ENCODE measurements at places on chromosomes 1 and 21.

DNA sequence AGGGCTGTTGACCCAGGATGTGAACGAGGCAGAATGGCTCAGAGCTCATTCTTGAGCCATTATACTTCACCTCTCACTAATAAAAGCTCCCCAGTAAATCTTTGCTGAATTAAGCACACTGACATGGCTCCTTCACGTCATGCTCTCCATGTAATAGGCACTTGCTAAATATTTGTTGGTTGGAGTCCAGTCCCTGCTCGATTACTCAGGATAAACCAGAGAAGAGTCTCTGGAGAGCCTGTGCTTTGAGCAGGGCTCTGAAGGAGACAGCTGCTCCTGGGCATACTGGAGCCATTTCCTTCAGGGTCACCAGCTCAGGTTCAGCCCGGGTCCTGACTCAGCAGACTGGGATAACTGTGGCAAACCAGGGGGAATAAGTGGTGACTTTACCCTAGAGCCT lies 46.9 kb downstream of the HLX start:
- no peak for DNase-seq

- no peak for DNase-seq
Measured at GRCh38 chr1:107782217-107782845, 182.6 kb downstream of the VAV3 start.

- no peak for DNase-seq
Measured at GRCh38 chr1:114126261-114127095, 27.2 kb downstream of the SYT6 start.

DNA sequence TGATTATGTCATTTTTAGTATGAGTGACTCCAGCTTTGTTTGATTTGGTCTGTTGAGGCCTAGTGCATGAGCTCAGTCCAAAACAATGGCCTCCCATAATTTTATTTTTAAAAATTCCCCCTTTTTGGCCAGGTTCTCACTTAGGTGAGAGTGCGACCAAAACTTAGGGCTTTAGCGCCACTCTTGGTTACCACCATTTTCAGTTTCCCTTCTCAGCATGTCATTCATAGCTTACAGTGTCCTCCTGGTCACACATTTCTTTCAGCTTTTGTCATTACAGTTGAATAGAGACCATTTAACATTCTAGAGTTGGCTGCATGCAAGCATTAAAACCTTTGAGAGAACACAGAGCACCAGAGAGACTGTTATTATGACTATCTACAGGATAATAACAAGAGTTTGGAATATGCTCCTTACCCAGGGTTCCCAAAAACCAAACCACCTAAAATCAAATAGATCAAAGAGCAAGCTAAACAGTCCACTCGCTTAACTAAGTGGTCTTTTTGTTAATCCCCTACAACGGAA lies 85.4 kb downstream of the TLR5 start:
- DNase-seq, result no peak

GRCh38 chr1:53919675-53920066 lies 25.7 kb downstream of the DIO1 start:
- DNase-seq, result no peak

DNA sequence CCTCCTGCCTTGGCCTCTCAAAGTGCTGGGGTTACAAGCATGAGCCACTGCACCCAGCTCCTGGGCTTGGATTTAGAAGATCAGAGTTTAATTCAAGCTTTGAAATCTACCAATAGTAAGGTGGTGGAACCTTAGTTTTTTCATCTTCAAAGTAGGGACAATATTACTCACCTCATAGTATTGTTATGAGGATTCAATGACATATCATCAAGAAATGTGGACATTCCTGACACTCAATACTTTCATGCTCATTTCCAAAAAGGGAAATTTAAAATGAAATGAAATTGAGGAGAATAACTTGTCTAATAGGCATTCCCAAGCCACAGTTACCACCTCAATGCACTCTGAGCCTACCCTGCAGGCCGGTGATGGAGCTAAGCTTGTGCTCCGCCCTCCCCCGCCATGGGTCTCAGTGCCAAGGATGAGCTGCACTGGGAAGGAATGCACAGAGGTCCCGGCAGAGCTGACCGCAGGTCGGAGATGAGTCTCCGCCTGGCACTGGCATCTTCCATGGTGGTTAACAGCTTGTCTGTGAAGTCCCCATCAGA lies 56.5 kb upstream of the BCAR3 start:
- DNase-seq, result no peak

DNA sequence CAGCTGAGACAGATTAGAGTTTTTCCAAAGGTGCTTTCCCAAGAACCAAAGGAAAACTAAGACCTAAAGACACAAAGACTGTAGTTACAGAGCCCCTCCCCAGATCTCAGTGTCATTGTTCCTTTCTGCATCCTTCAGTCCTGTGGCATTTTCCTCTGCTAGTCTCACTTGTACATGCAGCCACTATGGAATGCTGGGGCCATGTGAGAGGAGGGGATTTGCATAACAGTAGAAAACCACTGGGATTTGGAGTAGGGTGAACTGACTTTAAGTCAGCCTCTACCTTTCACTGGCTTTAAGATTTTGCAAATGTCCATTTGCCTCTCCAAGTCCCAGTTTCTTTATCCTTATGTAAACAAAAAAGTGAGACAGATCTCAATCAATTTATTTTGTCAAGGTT lies 119.4 kb upstream of the F3 start:
- DNase-seq, result no peak

GRCh38 chr1:220696863-220697231 lies 6.7 kb downstream of the C1orf115 start:
- no peak for DNase-seq

- DNase-seq, result no peak
Measured at GRCh38 chr1:91864017-91864700, 21.8 kb downstream of the TGFBR3 start.

- no peak for DNase-seq
Measured at GRCh38 chr1:21368515-21369289, 71.2 kb upstream of the NBPF3 start.

- DNase-seq, result no peak
Measured at GRCh38 chr1:73821520-73821919, 376.5 kb downstream of the LRRIQ3 start.

DNA sequence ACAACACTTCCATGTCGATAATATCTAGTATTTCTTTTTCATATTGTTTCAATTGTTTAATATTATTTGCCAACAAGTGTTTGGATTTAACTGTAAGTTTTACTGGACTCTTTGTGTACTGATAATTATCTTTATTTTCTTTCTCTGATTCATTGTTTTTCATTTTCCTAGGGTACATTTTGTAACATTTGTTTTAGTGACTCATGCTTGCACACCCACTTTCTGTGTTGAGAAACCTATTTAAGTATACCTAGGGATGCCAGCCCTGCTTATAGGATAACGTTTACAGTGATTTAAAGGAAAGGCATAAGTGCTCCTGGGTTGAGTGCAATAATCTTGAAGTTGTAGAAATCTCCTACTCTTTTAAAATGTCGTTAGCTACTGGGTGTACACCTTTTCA lies 1386.0 kb upstream of the ADGRL4 start:
- DNase-seq, result no peak

GRCh38 chr1:204203206-204203767 lies 7.0 kb upstream of the KISS1 start:
- DNase-seq, result no peak

- DNase-seq, result no peak
Measured at GRCh38 chr1:5916572-5917280, 75.5 kb downstream of the NPHP4 start.

DNA sequence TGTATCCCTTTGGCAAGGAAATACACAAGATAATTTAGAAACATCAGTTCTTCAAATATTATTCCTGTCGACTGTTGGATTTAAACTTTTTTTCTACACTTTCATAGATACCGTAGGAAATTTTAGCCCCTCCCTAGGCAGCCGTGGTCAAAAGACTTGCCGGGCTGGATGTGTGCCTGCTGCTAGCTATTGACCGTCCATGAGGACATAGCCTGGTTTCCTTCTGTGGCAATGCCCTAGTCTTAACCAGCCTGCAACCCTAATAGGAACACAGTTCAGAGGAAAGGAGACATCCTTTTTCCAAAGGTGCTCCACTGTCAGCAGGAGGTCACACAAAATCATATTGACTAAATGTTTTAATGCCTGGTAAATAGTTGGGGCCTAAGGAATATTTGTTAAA lies 20.4 kb upstream of the KIAA1614 start:
- DNase-seq, result no peak

DNA sequence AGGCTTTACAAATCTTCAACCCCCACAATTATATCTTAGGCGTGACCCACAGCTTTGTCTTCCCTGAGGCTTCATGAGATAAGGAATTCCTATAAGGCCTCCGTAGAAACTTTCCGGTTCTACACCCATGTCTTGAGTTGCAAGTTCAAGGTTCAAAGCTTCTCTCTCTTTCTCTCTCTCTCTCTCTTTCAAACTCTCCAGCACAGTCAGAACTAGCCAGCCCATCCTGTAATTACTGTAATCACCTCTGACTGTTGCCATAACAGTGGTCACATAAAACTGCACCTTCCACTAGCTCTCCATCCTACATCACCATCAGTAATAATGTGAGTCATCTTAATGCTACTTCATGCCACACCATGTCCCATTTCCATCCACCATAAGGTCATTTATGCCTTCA lies 90.0 kb upstream of the NFASC start:
- DNase-seq, result no peak

DNA sequence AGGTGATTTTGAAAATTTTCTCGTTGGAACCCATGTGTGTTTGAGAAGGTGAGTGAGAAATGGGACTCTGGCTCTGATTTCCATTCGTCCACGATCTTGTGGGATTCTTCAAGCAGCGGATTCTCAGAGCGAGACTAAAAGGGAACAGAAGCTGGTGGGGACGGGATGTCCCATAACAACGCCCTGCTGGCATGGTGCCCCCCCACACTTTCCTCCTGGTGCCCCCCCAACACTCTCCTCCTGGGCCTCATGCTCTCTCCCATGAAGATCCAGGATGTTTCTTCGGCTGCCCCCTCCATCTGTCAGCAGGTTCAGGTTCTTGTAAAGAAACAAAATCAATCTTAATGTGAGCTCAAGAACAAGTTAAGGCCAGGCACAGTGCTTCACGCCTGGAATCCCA lies 29.1 kb downstream of the PRDM15 start:
- DNase-seq, result no peak

GRCh38 chr1:43938892-43939587 lies 5.4 kb downstream of the ARTN start:
- no peak for DNase-seq

GRCh38 chr1:94298861-94299260 lies 61.5 kb upstream of the ARHGAP29 start:
- no peak for DNase-seq

- DNase-seq, result no peak
Measured at GRCh38 chr1:167669209-167670124, 39.4 kb downstream of the RCSD1 start.

GRCh38 chr1:30087465-30087864 lies 635.9 kb downstream of the MATN1 start:
- no peak for DNase-seq

DNA sequence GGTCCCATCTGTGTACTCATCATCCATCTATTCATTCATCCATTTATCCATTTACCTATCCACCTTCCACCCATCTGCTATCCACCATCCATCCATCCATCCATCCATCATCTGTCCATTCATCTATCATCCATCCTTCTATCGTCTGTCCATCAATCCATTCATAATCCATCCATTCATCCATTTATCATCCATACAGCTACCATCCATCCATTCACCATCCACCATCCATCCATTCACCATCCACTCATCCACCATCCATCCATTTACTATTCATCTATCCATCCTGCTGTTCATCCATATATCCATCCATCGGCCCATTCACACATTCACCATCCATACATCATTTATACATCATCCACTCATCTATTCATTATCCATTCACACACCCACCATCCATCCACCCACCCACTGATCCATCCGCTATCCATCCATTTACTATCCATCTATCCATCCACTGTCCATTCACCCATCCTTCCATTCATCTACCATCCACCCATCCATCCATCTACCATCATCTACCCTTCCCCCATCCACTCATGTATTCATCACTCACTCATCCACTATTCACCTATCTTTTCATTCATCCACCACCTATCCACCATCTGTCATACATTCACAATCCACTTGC lies 96.4 kb downstream of the TRIM11 start:
- no peak for DNase-seq

GRCh38 chr1:104197516-104197915 lies 447.8 kb downstream of the AMY1C start:
- no peak for DNase-seq

DNA sequence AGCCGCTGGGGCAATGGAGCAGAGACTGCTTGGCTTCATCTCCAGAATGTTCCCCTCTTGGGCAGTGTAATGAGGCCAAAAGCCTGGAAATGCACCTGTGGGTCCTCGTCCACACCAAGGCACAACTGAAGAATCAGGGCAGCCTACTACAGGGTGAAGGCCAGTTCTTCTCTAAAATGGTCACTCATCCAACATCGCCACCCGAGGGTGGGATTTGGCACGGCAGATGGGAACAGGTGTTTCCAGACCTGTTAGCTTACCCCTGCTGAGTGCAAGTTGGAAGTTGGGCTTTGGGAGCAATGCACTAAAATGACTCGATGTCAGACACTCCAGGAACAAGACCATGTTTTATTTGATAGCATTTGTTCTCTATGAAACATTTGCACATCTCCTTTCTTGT lies 543.7 kb downstream of the NPHP4 start:
- peak; percentile 4 for DNase-seq

GRCh38 chr1:167950569-167950968 lies 13.7 kb upstream of the MPC2 start:
- no peak for DNase-seq

DNA sequence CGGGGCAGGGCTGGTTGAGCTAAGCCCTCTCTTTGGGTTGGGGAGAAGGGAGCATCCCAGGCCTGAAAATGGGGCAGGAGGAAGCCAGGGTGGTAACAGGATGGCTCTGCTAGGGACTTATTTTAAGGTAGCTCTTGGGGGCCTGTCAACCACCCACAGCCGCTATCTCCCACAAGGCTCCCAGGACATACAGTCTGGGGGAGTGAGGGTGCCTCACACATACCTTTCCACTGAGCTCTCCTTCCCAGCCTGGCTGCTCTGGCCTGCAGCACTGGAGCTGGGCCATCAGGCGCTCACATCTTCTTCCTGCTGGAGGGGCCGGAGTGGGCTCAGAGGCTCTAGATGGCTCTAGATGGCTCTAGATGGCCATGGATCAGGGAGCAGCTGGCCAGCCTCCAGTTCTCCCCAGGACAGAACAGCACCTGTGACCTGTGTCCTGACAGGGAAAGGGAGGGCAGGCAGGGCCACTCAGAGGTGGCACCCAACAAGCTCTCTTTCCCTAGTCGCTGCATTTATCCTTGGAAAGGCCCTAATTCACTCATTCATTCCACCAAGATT lies 11.0 kb upstream of the NPPB start:
- no peak for DNase-seq

- peak; percentile 3 for DNase-seq
Measured at GRCh38 chr1:17502326-17502778, 37.1 kb upstream of the ARHGEF10L start.
